T-helper 17 cell (primary cell): ENCODE measurements at places on chromosomes 4 and X.

GRCh38 chr4:168039593-168039992 is 52.7 kb upstream of the ANXA10 start:
- DNase-seq = no peak

GRCh38 chr4:40656201-40656863 is 26.7 kb upstream of the RBM47 start:
- no peak for DNase-seq

- no peak for DNase-seq
Measured at GRCh38 chrX:42505016-42505415, 272.9 kb downstream of the PPP1R2C start.

DNA sequence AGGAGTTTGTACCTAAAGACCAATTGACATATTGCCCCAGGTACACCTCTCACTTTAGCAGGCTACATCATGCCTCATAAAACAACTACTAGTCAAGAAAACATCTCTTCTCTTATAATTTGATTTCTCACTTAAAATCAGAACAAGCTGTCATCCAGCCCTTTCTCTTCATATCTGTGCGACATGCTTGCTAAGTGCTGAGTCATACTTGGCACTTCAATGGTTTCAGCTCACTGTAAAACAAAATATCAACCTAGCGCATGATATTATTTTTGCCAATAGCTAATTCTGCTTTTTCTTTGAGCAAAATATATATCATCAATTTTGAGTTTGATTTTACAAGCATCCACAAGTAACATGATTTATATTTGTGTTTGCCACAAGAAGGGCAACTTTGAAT is 27.9 kb upstream of the FUNDC1 start:
- DNase-seq = no peak

GRCh38 chrX:120617996-120618630 is 11.7 kb downstream of the C1GALT1C1 start:
- no peak for DNase-seq

DNA sequence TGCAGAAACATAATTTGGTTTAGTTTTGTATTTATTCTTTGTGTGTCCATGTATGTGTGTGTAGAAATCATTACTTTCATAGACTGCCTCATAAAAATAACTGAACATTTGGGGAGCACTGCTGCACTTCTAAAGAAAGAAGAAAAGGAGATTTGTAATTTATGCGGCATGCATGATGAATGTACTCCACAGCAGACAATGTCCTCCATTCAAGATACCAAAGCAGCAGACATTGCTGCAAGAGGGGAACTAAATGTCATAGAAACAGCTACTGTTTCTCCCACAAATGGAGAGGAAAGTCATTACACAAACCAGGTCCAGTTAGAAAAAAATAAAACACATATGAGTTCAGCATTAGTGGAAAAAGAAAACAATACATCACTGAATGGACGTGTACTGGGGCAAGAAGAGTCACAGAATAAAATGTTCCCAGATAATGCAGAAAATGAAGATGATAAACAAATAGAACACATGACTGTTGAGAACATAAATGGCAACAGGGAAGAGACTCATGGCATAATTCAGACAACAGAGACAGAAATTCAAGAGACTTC is 2.6 kb downstream of the DTHD1 start:
- no peak for DNase-seq

GRCh38 chr4:126267689-126268088 is 952.9 kb downstream of the FAT4 start:
- no peak for DNase-seq

GRCh38 chr4:41281038-41281634 is 24.4 kb downstream of the UCHL1 start:
- DNase-seq = no peak

- no peak for DNase-seq
Measured at GRCh38 chr4:151644622-151645021, 116.2 kb downstream of the GATB start.

GRCh38 chr4:94545296-94545695 is 93.6 kb downstream of the PDLIM5 start:
- DNase-seq = no peak

GRCh38 chr4:43932448-43932847 is 516.2 kb downstream of the KCTD8 start:
- no peak for DNase-seq

DNA sequence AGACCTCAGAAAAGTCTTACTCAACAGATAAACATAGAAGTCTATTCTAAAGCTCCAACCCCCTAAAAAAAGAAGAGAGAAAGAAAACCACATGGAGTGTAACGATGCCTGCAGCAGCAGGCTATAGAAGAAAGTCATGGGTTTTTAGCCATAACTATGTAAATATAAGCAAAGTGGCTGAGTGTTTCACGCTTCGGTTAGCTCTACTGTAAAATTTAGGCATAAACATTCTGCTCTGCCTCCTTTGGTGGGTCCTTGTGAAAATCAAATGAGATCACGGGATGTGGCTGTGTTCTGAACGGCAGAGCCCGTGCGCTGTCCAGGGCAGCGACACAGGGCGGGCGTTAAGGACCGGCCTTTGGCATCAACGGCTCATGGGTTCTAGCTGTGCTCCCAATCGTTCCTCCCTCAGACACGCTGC is 78.4 kb downstream of the IRF2 start:
- no peak for DNase-seq

DNA sequence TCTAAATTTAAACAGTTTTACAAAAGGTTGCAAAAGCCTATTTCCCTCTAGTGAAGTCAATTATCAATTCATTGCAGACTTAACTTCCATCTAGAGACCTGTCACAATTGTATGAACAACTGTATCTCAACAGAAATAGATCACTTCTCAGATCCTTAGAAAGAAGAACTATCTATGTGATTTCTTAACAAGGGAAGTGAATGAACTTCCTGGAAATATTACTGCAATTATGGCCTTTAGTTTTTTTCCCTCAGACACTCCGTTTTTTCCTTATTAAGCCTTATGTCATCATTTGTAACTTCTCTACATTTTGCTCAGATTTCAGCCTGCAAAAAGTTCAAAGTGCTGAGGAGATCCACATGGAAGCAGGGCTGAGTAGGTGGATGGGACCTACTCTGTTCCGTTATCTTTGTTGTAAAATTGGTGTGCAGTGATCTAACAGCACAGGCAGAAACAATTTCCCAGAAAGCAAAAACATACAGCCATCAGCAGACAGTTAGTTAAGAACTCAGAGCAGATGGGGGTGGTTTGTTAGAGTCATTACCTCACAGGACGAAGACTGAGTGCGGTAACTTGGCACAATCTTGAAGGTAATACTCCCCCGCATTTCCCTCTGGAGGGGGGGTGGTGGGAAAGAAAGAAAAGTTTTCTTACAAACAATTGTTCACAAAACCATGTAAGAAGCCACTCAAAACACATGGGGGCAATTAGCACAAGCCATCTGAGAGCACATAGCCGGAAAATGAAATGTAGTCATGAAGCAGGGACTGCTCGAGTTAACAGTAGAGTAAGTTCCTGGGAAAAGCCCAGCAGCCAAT is 112.3 kb downstream of the NYX start:
- no peak for DNase-seq

DNA sequence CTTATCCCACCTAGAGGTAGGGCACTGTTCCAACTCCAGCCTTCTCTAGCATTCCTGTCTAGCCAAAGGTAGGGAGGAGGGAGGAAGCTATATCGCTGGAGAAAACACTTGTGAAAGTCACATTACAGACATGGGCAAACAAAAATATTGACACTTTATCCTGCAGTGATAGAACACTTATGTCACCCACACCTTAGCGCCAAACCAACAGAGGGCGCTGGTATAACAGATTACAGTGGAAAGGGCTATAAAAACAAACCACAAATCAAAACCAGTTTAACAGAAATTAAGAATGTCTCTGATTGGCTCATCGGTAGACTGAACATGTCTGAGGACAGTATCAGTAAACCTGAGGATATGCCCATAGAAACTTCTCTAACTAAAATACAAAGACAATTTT is 451.3 kb downstream of the TLL1 start:
- DNase-seq = no peak

GRCh38 chr4:88054901-88055300 is 47.5 kb downstream of the PKD2 start:
- DNase-seq = no peak

- DNase-seq = no peak
Measured at GRCh38 chr4:85152480-85152879, 186.0 kb upstream of the WDFY3 start.
